ENCODE measurements at places on chromosomes 12 and 14. TPM values are rescaled to one million over a fixed set of nuclear protein-coding genes. Genes with fewer than 3 reads are reported as not detected.

RAD51AP1 gene
- total RNA-seq: 10.7 TPM

CIDEB gene
- 13.4 TPM for total RNA-seq

DNA sequence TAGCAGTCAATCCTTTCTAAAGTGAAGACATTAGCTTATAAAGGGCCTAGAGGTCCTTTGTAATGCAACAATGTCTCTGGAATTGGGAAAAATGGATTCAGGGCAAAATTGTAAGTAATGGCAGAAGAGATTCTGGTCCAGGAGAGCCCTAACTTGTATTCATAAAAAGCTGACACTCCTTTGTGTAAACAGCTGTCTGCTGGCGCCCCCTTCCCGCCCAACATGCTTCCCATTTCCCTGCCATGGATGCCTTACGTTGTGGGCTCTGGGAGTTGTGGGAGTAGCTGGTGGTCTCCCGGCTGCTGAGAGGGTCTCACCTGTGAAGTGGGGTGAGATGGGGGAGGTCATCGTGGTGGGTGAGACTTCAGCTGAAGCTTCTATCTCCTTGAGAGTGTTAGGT lies 2.3 kb downstream of the ACRBP start:
- H3K27me3 ChIP-seq: no peaks in the 10 kb centered on the region
- peak; percentile 75 for DNase-seq
- H3K4me3 ChIP-seq: no peak overlapping the region
- peak overlapping the region; percentile 66 for H3K27ac ChIP-seq

GRCh38 chr12:11171969-11172675 lies 1.1 kb downstream of the SMIM10L1 start:
- H3K36me3 ChIP-seq: no peaks in the 10 kb centered on the region
- peaks cover 6% of the 10 kb centered on the region for H3K4me1 ChIP-seq
- peak; percentile 57 for DNase-seq
- H3K27ac ChIP-seq: peak overlapping the region; percentile 96
- peak overlapping the region; percentile 66 for H3K4me3 ChIP-seq
- no peaks in the 10 kb centered on the region for H3K27me3 ChIP-seq

DNA sequence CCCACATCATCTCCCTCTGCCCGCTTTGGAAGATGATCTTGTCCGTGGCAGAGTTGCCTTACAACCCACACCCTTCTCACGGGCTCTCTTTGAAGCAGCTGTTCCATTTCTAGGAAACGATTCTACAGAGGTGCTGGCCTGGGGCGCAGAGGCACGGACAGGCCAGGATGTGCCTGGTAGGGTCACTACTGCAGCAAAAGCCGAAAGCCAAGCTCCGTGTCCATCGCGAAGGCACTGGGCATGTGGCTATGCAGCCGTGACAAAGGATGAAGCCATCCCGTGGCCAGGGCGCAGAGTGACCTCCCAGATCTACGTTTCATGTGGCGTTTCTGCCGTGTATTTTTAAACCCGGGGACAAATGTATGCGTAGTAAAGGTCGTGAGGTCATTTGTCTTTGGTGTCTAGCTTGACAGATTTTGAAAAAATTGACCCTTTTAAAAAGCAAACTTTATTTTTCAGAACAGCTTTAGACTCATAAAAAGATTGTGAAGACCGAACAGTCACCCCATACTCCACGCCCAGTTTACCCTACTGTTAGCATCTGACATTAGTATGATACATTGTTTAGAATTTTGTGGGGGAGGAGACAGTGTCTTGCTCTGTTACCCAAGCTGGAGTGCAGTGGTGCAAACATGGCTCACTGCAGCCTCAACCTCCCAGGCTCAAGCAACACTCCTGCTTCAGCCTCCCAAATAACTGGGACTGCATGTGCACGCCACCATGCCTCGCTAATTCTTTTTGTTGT lies 40.4 kb upstream of the NCOR2 start:
- H3K4me3 ChIP-seq: no peak overlapping the region
- H3K27me3 ChIP-seq: no peaks in the 10 kb centered on the region
- no peak overlapping the region for H3K27ac ChIP-seq
- no peak for DNase-seq
- no peaks in the 10 kb centered on the region for H3K36me3 ChIP-seq

- H3K4me1 ChIP-seq: no peaks in the 10 kb centered on the region
- no peaks in the 10 kb centered on the region for H3K36me3 ChIP-seq
- peak; percentile 67 for DNase-seq
- H3K27me3 ChIP-seq: no peaks in the 10 kb centered on the region
- no peak overlapping the region for H3K27ac ChIP-seq
- no peak overlapping the region for H3K4me3 ChIP-seq
Measured at GRCh38 chr14:67971627-67972625, 152.3 kb downstream of the RAD51B start.

RASAL1 gene
- 0.04 TPM for total RNA-seq

DNA sequence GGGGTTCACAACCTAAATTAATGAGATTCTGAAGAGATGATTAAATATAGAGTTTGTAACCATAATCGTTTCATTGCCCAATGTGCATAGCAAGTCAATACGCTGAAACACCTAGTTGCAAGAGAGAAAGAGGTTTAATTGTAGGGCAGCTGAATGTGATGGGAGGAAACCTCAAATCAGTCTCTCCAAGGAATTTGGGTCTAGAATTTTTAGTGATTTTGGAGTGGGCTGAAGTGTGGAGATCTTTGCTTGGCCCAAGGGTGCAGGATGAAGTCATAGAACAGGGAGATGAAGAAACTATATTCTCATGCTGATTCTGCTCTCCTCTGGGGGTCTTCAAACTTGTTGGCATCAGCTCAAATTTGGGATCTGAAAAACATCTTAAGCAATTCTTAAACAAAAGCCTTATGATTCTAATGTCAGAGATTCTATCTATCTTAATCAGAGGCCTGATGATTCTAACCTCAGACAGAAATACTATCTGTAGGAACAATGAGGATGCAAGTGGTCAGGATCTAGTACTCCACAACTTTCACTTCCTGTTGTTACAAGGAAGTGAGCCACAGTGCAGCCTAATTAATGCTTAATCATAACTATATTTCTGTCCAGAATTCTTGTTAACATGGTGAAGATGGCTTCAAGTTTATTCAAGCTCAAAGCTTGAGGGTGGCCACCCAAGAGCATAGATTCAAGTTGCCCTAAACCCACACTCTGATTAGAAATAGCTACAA lies 80.2 kb upstream of the FUT8 start:
- no peak overlapping the region for H3K4me3 ChIP-seq
- H3K4me1 ChIP-seq: peaks cover 17% of the 10 kb centered on the region
- no peaks in the 10 kb centered on the region for H3K27me3 ChIP-seq
- H3K36me3 ChIP-seq: no peaks in the 10 kb centered on the region
- no peak overlapping the region for H3K27ac ChIP-seq

ANG gene
- 4.6 TPM for total RNA-seq

PRKD1 gene
- total RNA-seq: 14.0 TPM

GRCh38 chr14:54593860-54594259 lies 26.9 kb downstream of the SAMD4A start:
- H3K27me3 ChIP-seq: no peaks in the 10 kb centered on the region
- no peaks in the 10 kb centered on the region for H3K36me3 ChIP-seq
- H3K4me3 ChIP-seq: no peak overlapping the region
- H3K27ac ChIP-seq: no peak overlapping the region
- no peak for DNase-seq

OASL gene
- 0.09 TPM for total RNA-seq

- H3K27ac ChIP-seq: no peak overlapping the region
- no peaks in the 10 kb centered on the region for H3K36me3 ChIP-seq
Measured at GRCh38 chr12:10501030-10501429, 4.7 kb upstream of the EIF2S3B start.

- H3K4me3 ChIP-seq: no peak overlapping the region
- no peaks in the 10 kb centered on the region for H3K27me3 ChIP-seq
- DNase-seq: no peak
- H3K4me1 ChIP-seq: no peaks in the 10 kb centered on the region
- no peak overlapping the region for H3K27ac ChIP-seq
- no peaks in the 10 kb centered on the region for H3K36me3 ChIP-seq
Measured at GRCh38 chr12:45186762-45187161, 29.1 kb upstream of the ANO6 start.

GRCh38 chr14:61596990-61597389 lies 98.3 kb upstream of the HIF1A start:
- H3K4me1 ChIP-seq: peaks cover 5% of the 10 kb centered on the region
- H3K27me3 ChIP-seq: no peaks in the 10 kb centered on the region
- H3K27ac ChIP-seq: peak overlapping the region; percentile 49

MYF5 gene
- 31.1 TPM for total RNA-seq

DNA sequence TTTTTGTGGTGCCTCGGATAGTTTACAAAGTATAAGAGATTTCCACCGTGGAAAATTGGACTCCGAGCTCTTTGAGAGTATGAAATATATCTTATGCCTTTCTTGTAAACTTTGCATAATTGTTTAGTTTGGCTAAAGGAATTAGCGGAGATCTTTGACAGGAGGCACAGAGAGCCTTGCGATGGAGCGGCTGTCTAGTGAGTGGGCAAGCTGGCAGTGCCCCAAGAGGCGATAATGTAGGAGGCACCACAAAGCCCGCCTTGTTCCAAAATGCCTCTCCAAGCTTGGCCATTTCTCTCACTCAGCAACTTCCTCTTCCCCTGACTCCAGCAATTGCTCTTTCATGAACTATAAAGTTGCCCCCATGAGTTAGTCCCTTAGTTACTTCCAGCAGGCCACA lies 270.1 kb upstream of the PRICKLE1 start:
- H3K4me3 ChIP-seq: no peak overlapping the region
- no peaks in the 10 kb centered on the region for H3K4me1 ChIP-seq
- peak; percentile 57 for DNase-seq
- no peak overlapping the region for H3K27ac ChIP-seq

- H3K27ac ChIP-seq: no peak overlapping the region
- no peak overlapping the region for H3K4me3 ChIP-seq
- H3K27me3 ChIP-seq: no peaks in the 10 kb centered on the region
- H3K36me3 ChIP-seq: no peaks in the 10 kb centered on the region
- no peaks in the 10 kb centered on the region for H3K4me1 ChIP-seq
- no peak for DNase-seq
Measured at GRCh38 chr12:97476255-97476654, 13.7 kb downstream of the RMST start.

FSCB gene
- 0.04 TPM for total RNA-seq

DNA sequence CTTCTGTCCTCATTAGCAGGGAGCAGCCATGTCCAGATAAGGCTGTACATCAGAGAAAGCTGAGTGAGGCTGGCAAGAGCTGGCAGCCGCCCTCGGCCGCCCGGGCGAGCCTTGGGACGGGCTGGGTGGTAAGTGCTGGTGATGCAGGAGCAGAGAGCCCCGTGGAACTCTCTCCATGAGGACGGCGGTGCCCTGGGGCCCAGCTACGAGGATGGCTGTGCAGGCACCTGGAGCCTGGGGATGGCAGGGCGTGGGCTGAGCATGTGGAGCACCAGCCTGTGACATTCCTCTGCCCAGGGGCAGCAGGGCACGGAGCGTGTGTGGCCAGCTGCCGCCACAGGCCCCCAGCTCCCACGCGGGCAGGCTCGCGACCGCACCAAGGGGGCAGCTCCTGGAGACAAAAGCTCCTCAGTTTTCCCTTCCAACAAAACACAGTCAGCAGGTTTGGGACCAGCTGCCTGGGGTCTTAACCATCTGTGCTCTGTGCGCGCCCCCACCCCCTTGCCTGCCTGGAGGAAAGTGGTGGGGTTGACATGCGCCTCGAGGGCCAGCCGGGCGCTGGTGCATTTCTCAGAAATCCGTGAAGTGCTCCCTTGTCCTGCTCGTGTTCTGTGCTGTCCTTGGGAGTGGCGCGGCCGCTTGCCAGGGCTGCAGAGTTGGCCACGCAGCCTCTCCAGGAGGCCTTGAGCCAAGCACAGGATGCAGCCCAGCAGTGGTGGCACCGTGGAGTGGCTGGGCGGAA lies 21.4 kb downstream of the PACS2 start:
- peak overlapping the region; percentile 75 for H3K27ac ChIP-seq
- no peaks in the 10 kb centered on the region for H3K27me3 ChIP-seq
- peaks cover 2% of the 10 kb centered on the region for H3K36me3 ChIP-seq
- no peak overlapping the region for H3K4me3 ChIP-seq
- peak; percentile 57 for DNase-seq

TAS2R31 gene
- total RNA-seq: 5.5 TPM

Measured in muscle of leg (tissue), 16 donors.